SW480 (cell line): ENCODE measurements at places on chromosomes 5 and 9.

- DNase-seq = no peak
Measured at GRCh38 chr5:131416729-131417128, 152.9 kb downstream of the CDC42SE2 start.

DNA sequence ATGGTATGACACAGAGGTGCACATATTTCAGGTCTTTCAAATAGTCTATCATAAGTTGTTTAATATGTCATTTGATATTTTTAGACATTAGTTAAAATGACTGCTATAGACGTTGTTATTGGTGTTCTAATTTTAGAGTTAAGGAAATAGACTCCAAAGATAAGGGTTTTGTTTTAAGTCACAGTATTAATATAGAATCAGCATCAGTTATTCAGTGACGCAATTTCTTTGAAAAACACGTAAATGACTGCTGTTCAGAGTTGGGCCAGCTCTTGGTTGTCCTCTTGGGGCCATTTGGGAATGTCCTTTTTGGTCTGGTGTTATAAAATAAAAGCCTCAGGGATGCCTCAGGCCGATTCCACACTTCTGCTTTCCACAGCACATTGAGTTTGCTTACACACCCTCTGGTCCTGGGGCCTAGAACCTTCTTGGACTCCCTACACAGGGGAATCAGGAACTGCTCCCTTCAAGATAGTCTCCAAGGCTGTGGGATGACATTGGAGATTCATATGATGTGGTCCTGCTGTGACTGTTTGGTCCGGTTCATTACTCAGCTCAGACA is 14.3 kb downstream of the OTULIN start:
- DNase-seq = no peak

GRCh38 chr9:15286161-15286821 is 20.7 kb downstream of the TTC39B start:
- DNase-seq = no peak

DNA sequence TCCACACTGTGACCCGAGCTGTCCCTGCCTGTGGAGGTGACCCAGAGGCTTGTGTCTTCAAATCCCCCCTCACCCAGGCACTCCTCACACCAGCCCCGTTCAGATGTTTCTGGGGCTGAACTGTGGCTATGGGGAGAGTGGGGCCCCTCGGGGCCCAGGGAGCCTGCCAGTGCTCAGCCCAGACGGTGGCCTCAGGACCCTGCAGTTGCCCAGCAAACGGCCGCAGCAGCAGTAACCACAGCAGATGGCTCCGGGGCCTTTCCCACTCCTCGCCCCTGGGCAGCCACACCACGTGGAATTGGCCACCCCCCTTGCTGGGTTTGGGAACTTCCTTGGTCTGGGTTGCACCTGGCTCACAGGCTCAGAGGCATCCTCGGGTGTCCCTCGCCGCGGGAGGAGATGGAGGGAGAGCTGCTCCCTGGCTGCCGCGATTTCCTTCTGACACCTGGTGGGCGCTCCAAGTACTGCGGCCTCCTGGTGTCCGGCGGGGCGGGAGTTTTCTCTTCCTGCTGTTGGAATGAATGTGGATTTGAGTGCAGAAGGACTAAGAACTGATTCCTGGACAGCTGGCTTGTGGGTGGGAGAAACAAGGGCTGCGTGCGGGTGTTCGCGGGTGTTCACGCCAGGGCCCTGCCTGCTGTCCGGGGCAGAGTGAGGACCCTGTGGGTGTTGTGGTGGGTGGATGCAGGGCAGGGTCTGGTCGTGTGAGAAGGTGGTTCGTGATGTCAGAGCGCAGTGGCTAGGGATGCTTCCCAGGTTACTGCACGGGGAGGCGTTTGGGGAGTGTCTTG is 97.5 kb downstream of the COL5A1 start:
- DNase-seq = peak; percentile 61

DNA sequence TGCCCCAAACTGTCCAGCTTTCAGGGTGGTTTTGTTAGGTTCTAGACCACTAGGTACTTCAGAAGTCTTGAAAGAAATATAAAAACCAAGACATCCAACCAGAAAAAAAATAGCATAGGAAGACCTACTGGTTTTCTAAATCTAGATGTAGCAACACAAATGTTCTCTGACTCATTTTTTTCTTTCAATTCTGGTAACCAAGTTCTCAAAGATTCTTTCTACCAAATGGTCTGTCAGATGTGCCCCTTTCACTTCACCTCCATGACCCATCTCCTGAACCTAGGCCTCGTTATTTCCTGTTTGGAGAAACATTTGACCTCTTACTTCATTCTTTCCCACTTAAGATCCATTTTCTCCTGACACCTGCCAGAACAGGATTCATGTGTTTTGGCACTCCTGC is 355.3 kb downstream of the KIAA0825 start:
- no peak for DNase-seq

DNA sequence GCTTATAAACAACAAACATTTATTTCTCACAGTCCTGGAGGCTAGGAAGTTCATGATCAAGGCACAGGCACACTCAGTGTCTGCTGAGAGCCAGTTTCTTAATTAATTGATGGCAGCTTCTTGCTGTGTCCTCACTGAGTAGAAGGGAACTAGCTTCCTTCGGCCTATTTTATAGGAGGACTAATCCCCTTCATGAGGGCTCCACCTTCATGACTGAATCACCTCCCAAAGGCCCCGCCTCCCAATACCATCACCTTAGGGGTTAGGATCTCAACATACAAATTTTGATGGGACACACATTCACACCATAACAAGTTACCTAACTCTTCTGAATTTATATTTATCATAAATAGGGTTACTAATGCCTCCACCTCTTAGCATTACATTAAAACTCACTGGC is 129.8 kb downstream of the GNAQ start:
- DNase-seq = no peak

DNA sequence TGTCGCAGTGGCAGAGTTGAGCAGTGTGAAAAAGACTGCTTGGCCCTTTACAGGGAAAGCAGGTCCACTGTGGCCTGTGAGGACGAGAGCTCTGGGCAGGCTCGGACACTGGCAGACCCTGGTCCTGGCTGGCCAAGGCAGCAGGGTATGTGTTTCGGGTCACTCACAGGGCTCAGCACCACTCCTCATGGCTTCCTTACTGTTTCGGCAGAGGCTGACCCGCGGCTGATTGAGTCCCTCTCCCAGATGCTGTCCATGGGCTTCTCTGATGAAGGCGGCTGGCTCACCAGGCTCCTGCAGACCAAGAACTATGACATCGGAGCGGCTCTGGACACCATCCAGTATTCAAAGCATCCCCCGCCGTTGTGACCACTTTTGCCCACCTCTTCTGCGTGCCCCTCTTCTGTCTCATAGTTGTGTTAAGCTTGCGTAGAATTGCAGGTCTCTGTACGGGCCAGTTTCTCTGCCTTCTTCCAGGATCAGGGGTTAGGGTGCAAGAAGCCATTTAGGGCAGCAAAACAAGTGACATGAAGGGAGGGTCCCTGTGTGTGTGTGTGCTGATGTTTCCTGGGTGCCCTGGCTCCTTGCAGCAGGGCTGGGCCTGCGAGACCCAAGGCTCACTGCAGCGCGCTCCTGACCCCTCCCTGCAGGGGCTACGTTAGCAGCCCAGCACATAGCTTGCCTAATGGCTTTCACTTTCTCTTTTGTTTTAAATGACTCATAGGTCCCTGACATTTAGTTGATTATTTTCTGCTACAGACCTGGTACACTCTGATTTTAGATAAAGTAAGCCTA is 15.7 kb downstream of the SQSTM1 start:
- peak; percentile 55 for DNase-seq

DNA sequence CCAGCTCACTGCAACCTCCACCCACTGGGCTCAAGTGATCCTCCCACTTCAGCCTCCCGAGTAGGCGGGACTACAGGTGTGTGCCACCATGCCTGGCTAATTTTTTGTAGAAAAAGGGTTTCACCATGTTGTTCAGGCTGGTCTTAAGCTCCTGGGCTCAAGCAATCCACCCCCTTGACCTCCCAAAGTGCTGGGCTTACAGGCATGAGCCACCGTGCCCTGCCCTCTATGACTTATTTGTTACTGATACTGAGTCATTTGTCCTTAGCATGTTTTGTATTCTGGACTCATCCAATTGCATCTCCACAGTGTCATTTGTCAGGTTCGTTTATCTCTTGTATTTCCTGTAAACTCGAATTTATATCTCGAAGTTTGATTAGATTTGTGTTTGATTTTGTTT is 2.7 kb upstream of the ITK start:
- DNase-seq = no peak

GRCh38 chr9:135079676-135080075 is 7.8 kb upstream of the OLFM1 start:
- no peak for DNase-seq

- no peak for DNase-seq
Measured at GRCh38 chr9:14097666-14098415, 216.1 kb downstream of the NFIB start.

GRCh38 chr5:17050236-17050635 is 114.1 kb upstream of the MYO10 start:
- no peak for DNase-seq

DNA sequence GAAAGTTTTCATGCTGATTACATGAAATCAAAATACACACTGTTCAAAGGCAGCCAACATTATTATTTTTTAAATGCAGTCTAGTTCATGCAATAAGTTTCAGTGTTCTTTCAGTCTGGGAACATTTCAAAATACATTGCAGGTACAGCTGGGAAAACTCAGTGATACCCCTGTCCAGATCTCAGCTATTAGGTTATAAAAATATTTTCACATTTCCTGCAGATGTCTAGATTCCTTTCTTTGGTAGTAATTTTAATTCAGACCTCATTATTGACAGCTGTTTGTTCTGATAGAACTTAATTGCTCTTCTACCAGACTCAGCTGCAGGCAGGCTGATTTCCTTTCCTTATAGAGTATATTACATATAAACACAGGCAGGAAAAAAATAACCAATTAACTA is 556.8 kb upstream of the DMAC1 start:
- DNase-seq = no peak

GRCh38 chr5:7494481-7495130 is 98.7 kb downstream of the ADCY2 start:
- no peak for DNase-seq

DNA sequence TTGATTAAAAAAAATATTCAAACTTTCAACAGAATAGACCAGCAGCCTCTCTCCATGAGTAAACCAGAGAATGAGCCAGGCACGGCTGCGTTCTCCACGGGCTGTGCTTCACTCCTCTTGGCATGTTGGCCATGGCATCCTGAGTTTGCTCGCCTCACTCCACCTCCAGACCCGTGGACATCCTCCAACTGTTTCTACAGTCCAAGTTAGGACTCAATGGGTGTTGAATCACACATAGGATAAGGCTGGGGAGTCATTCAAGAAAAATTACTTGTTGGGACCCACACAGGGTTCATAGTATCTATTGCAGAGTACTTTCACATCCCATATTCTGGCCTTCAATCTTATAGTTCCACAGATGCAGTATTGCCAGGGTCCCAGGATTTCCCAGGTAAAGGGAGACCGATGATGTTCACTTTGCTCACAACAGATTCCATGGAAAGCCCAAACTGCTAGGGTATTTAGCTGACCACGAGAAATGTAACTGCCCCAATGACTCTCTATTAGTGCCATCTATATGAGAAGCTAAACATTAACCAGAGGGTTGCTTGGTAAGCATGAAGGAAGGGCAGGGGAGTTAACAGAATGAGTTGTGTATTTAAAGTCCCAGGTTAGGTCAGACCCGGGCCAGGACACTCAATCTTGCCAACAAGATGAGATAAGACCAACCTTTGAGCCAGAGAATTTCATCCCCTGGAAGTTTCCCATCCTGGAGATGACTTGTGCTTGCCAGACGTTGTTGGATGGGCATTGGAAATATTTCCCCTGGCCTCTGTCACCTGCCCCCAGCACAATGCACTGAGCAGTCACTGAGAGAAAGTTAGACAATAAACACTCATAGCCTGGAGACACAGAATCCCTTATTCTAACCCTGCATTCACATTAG is 19.7 kb upstream of the GDA start:
- DNase-seq = peak; percentile 55
